ENCODE measurements at places on chromosomes 2 and 18.
A peak's percentile ranks its signal among the peaks of the same experiment; 100 is the strongest.

GRCh38 chr18:21958707-21959450 lies 210.5 kb upstream of the GATA6 start:
- no peak for DNase-seq

GRCh38 chr2:209584915-209585314 lies 161.1 kb downstream of the MAP2 start:
- no peak for DNase-seq

GRCh38 chr2:85096616-85097015 lies 36.6 kb upstream of the TCF7L1 start:
- DNase-seq: no peak

- no peak for DNase-seq
Observed at GRCh38 chr2:19652811-19653210, 249.0 kb downstream of the TTC32 start.

DNA sequence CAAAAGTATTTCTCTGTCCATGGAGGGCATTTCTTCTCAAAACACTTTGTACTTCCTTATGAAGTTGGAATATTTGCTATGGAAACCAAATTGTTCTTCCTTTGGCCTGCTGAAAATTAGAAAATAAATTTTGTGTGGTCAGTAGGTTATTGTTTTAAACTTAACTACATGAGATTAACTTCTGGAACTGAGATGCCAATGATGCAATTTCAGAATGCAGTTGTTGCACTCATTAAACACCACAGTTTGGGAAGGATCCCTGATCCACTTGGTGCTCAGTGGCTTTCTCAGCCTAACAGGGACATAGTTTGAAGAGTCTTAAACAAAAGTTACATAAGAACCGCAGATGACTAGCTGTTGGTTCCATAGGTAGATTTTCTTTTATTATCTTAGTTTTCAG lies 23.3 kb upstream of the IL1R1 start:
- DNase-seq: no peak

DNA sequence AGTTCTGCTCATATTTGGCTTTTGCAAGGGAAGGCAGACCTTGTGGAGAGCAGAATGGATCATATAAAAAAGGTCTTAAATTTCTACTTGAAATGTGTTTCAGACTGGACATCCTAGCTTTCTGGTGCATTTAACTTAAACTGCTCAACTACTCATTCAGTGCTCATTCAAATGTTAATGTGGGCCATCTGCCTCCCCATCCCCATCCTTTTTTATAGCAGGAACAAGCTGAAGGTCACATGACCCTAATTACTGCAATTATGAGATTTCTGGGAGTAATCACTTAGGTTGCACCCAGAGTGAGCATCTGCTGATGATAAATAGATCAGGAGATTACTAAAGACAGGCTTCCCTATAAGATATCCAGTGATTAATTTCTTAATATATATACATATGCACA lies 96.1 kb downstream of the MAP2 start:
- no peak for DNase-seq

DNA sequence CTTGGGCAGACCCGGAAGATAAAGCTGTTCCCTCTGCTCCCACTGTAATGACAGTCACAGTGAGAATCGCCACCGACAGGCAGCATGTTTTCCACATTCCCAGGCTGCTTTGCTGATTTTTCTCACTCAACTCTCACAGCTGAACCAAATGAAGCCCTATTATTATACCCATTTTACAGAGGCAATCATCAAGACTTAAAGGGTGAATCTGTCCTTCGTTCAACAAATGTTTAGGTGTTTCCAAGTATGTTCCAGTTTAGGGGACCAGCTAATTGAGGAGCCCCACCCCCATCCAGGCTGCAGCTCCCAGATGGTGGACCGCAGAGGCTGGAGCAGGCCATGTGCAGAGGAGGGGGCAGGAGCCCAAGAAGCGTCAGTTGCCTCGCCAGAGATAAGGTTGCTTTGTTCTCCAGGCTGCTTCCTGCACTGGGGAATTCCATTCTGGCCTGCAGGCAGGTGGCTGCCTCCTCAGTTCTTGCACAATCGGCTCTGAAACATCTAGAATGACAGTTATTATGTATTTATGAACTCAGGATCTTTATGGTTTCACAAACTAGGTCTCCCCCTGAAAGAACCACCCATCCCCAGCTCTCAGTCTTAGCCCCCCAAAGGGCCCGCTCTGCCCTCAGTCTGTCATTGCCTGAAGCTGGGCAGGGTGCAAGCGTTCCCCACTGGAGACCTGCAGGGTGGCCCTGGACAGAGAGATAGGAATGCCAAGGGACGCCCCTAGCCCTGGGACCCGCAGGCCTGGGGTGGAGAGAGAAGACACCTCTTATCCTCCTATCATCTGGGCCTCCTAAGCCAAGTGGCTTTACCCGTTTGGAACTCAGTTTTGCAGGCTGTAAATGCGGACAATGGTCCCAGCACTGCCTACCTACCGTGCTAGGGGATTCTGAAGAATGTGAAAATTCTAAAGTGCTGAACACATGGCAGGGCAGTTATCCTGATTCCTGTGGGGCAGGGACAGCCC lies 49.1 kb upstream of the MYCN start:
- no peak for DNase-seq

GRCh38 chr2:70977605-70978205 lies 725 bp upstream of the ANKRD53 start:
- DNase-seq: peak; percentile 68

DNA sequence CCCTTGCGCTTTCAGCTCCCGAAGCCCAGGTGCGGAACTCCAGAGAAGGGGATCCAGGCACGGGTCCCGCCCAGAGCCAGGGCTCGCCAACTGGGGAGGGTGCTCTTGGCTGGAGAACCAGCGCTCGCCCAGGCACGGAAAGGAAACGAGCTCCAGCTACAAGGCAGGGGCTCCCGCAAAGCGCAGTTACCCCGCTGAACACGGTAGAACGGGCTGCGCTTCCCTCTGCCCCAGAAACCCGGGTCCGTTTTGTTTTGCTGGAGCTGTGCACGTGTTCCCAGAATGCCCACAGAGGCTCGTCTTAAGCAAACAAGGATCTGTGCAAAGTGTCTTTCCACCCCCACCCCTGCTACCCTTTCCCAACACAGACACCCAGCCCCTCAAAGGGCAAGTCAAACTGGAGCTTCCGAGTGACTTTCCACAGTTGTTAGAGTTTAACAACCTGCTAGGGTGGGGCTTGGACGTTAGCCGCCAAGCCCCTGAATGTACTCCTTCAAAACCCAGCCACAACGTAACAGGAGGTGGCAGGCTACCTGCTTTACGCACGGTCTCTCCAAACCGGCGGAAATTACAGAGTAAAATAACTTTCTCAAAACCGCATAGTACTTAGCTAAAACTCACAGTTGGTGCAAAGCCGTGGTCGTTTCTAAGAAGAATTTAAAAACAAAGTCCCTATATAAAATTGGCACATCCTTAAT lies 775 bp downstream of the RNF125 start:
- DNase-seq: no peak

GRCh38 chr2:156687715-156688114 lies 251.5 kb downstream of the GPD2 start:
- DNase-seq: no peak

- no peak for DNase-seq
Observed at GRCh38 chr18:63098018-63098981, 221.3 kb downstream of the BCL2 start.

- DNase-seq: no peak
Observed at GRCh38 chr2:31254237-31255203, 20.6 kb downstream of the EHD3 start.

- no peak for DNase-seq
Observed at GRCh38 chr2:209788925-209789324, 17.3 kb downstream of the UNC80 start.

DNA sequence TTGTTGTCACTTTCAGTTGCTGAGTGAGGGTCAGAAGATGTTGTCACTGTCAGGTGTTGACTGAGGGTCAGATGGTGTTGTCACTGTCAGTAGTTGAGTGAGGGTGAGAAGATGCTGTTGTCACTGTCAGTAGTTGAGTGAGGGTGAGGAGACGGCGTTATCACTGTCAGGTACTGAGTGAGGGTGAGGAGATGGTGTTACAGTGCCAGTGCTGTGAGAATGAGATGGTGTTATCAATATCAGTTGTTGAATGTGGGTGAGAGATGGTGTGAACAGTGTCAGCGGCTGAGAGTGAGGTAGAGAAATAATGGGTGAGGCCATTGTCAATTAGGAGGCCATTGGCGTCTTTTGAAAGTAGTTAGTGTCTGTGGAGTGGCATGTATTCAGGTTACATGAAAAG lies 1.6 kb upstream of the ATP9B start:
- DNase-seq: no peak

DNA sequence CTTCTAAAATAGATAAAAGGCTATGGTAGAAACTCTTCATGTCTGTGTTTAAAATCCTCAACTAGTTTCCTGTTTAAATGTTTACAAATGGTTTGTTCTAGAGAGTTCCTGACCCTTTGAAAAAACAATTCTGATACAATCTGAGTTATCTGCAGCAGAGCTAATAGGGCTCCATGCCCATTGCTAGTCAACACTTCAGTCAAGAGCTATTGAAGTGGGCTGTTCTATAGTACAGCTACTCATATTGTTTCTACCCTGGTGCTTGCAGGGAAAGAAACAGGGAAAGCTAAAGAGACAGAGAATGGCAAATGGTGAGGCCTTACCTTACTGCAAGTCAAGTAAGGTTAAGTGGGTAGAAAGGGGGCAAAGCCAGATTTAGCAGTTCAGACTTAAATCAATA lies 112.3 kb upstream of the CAVIN2 start:
- no peak for DNase-seq

DNA sequence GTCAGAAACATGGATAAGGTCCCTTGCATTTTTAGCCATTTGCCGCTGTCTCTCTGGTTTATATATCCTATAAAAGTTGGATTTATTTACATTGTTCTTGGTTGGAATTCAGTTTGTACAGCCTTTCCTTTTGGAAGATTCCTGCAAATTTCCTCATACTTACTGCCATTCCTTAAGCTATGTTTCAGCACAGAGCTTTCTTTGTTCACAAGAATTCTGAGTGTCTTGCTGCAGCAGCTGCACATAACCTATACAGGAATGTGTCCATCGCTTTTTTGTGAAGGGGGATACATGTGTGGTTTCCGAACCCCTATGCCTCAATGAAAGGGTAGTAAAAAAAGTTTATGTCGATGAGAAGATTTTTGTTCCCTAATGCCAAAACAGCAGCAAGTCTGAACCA lies 48.3 kb upstream of the CCDC68 start:
- no peak for DNase-seq

- no peak for DNase-seq
Observed at GRCh38 chr2:9141091-9141667, 65.4 kb upstream of the ASAP2 start.

DNA sequence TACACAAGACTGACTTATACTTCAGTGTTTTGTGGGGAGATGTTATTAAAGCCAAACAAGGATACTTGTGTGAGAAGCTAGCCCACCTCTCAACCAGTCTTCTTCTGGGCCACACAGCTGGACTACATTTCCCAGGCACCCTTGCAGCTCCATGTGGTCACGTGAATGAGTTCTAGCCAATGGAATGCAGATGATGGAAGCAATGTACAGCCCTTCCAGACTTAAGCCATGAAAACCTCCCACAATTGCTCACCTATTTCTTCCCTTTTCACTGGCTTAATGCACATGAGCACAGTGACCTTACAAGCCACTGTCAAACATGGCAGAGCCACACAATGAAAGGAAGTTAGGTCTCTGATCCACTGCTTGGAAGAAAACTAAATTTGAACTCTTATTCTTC lies 20.4 kb upstream of the FEZ2 start:
- DNase-seq: no peak

DNA sequence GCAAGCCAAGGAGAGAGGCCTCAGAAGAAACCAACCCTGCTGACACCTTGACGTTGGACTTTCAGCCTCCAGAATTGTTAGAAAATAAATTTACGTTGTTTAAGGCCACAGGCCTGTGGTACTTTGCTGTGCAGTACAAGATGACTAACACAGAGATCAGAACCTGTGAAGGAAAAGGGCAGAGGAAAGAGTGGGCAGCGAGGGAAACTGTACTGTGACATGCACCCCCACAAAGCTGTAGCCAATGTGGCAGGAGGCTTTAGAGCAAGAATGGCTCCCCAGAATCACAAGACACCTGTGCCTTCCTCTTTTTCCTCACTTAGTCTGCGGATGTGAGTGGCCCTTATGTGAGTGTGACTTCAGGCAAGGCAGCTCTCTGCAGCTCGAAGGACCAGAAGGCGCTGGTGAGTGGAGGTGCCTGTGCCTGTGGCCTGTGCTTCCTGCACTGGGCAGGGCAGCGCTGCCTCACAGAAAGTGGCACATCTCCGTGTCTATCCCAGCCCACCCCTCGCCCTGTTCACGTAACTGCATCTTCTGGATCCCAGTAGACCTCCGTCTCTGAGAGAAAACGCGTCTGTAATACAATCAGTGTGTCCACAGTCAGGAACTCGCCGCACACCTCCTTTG lies 89.5 kb downstream of the MRPS9 start:
- no peak for DNase-seq

DNA sequence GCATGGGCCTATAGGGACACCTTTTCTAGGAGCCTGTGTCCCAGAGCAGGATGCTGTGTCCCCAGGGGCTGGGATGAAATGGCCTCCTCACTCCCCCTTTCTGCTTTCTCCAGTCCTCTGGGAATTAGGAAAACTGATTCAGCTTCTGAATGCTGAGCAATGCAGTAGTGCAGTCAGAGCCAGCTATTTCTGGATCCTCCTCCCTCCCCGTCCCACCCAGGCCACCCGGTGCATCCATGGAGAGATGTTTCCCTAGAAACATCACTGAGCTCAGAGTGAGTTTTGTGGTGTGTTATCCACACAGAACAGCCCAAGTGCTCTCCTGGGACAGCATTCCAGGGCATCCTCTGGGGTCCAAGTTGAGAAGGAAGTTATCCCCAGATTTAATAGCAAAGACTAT lies 125.5 kb downstream of the LOXHD1 start:
- DNase-seq: no peak

- no peak for DNase-seq
Observed at GRCh38 chr18:36045241-36045991, 21.9 kb downstream of the RPRD1A start.

DNA sequence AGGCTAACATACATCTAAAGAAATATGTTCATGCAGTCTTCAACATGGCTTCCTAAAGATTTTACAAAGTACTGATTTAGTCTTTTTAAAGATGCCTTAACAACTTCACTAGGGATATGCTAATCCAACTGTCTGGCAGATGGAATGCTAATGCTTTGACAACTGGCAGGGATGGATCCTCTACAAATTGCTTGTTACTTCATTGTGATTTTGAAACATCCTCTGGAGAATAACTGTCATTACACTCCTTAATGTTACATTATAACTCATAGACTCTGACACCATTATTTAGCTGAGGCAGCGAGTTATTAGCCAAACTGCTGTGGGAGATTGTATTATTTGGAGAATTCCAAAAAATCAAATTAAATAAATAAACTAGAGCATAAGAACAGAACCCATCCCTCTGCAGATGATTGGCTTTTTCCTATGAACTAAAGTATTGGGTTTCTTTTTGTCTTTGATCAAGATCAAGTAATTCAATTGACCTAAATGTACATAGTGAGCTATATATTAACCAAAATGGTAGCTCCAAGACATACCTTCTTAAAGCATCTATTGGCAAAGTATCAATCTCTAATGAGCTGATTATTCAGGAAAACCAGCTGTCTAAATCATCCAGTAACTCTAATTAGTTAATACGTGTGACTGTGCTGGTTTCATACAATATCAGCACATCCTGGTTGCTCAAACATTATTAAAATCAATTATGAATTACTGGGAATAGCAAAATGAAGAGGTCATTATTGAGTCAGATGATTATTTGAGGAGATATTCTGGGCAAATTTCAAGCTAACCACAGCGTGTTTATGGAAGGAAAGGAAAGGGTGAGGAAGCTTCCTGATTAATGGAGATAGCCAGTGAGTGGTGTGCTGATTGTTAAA lies 321.3 kb upstream of the TFPI start:
- no peak for DNase-seq

Measured in GM04503 (cell line).